Effector CD4-positive, alpha-beta T cell (primary cell): ENCODE measurements at places on chromosomes 7 and 10.
A peak's percentile ranks its signal among the peaks of the same experiment; 100 is the strongest.

- no peak for DNase-seq
These were observed 316.7 kb upstream of the TPK1 start for GRCh38 chr7:145152589-145152988.

DNA sequence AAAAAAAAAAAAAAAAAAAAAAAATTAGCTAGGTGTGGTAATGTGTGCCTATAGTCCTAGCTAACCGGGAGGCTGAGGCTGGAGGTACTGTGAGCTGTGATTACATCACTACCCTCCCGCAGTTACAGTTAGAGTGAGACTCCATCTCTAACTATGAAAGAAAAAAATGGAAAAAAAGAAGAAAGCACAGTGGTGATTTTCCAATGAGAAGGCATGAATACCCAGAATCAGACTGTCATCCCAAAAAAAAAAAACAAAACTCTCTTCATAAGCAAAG is 269.9 kb upstream of the MKLN1 start:
- DNase-seq = no peak

- peak; percentile 45 for DNase-seq
These were observed 41.4 kb downstream of the COL1A2 start for GRCh38 chr7:94436018-94436604.

DNA sequence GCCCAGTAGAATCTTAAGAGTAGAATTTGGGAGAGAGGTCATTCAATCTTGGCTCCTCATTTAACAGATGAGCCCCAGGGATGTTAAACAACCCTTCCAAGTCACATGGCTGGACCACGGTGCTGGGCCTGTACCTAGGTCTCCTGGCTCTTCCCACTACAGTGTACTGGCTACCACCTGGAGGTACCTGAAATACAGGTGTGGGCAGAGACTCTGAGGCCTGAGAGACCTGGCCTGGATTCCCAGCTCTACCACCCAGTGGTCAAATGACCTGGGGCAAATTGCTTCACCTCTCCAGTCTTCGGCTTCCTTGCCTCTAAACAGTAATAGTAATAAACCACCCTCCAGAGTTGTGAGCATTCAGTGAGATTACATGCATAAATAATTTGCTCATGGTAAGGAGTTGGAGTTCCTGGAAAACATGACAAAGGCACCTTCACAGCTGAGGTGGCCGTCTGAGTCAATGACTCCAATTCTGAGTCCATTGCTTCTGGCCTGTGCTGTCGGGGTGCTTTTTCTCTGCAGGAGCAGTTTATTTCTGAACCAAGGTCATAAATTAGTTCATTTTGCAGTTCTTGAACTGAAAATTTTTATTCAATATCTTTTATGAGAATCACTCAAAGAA is 2.7 kb downstream of the GOT1 start:
- no peak for DNase-seq

- no peak for DNase-seq
These were observed 22.1 kb upstream of the STEAP4 start for GRCh38 chr7:88328787-88329186.
